Activated CD8-positive, alpha-beta memory T cell treated with anti-CD3 and anti-CD28 coated beads, Interleukin-2, amount 50 U/mL, for 48 hours (primary cell): ENCODE measurements at places on chromosomes 11 and 22.

DNA sequence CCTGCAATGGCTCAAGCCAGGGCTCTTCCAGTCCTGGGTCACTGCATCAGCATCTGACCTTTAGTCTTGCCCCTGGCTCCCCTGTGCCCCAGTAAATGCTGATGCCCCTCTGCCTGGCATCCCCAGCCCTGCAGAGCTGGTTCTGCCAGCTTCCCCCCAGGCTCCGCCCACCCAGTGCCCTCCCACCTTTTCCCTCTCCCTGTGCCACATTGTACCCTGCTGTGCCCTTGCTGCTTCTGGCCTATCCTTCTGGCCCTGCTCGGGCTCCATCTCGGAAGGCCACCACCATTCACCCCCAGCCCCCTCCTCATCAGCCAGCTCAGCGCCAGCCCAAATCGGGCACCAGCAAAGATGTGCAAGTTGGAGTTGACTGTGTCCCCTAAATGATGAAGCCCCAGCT is 7.4 kb downstream of the CAPN5 start:
- no peak for DNase-seq

DNA sequence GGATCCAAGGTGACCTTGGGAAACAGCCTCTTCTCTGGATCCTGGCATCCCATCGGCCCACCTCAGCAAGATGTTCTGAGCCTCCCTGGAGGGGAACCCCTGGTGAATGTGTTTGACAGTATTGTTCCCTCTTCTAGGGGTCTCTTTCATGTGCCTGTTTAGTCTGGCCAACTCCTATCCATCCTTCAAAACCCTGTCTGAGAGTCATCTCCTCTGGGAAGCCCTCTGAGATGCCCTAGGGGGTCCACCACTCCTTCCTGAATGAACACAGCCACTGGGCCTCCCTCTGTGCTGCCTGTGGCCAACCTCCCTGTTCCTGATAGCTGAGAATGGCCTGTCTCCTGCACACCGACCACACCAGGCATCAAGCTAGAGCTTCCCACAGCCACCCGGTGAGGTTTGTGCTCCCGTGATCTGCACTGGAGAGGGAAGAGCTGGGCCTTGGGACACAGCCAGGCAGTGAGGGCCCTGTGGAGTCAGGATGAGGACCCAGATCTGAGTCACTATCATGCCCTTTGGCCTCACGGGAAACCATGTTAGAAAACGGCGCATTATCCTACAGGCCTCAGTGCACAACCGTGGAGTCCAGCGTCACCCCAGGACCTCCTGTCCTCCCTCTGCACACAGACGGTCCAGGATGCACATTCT is 8.8 kb downstream of the WNT7B start:
- no peak for DNase-seq

DNA sequence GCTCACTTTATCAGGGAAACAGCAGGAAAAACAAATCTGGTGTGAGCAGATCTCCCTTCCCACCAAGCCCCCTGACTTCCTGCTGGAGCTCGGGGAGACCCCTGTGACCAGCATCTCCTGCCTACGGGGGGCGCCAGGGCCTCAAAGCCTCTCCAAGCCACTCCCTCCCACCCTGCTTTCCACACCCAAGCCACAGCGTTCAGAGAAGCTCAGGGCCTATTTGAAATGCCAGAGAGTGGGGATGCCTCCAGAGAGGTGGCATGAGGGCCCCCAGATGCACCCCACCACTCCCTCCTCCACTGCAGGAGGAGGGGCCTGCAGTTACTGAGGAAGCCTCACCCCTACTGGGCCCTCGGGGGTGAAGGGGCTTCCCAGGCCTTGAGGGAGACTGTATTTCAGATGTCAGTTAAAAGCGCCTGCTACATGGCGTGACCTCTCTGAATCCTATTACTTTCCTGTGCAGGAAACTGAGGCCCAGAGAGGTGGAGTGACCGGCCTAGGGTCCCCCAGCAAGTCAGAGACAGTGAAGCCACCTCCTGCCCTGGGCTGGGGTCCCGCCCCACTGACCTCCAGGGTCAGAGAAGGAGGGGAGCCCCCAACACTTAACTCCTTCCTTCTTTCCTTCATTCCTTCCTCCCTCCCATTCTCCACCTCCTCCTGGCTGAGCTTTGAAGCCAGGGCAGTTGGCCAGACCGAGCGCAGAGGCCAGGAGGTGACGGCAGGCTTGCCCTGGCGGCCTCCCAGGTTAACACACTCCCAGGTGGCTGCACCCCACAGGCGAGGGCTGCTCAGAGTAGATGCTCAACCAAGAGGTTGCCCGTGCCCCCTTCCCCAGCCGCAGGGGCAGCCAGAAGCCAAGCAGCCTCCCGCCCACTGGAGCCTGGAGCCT is 6.0 kb upstream of the CDKN1C start:
- no peak for DNase-seq

DNA sequence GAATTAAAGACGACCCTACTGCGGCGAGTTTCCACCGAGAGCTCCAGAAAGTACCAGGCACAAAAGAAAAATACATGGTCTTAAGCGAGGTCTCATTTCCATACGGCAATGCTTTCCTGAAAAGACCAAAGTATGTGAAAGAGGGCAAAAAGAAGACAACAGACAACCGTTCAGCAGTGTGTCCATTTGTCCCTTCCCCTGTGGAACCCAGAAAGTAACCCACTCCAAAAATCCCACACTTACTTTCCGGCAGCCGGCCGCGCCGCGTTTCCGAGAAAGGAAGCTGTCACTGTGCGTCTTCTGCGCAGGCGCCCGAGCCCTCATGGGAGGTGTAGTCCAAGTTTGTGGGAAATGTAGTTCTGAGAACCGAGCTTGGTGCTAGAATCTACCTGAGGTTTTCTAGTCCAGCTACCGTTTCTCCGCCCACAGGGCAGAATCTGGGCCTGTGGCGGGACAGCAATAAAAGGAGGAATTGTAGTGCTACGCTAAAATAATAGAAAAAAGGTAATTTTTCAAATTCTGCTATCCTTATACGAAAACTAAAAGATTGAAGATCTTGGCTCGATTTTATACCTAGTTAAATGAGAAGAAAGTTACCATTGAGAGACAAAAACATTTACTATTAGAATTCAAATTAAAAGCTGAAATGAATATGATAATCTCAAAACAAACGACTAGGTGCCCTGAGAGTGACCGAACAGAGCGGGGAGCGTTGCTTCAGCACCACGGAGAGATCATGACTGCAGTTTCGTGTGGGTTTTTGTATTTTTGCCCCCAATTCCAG is at the start of gene PUS3:
PUS3 (minus strand) TSS at position 280 of the 784 bp plus-strand sequence. CDS start 6,922 bp downstream, outside the sequence.
- DNase-seq, result peak; percentile 92

DNA sequence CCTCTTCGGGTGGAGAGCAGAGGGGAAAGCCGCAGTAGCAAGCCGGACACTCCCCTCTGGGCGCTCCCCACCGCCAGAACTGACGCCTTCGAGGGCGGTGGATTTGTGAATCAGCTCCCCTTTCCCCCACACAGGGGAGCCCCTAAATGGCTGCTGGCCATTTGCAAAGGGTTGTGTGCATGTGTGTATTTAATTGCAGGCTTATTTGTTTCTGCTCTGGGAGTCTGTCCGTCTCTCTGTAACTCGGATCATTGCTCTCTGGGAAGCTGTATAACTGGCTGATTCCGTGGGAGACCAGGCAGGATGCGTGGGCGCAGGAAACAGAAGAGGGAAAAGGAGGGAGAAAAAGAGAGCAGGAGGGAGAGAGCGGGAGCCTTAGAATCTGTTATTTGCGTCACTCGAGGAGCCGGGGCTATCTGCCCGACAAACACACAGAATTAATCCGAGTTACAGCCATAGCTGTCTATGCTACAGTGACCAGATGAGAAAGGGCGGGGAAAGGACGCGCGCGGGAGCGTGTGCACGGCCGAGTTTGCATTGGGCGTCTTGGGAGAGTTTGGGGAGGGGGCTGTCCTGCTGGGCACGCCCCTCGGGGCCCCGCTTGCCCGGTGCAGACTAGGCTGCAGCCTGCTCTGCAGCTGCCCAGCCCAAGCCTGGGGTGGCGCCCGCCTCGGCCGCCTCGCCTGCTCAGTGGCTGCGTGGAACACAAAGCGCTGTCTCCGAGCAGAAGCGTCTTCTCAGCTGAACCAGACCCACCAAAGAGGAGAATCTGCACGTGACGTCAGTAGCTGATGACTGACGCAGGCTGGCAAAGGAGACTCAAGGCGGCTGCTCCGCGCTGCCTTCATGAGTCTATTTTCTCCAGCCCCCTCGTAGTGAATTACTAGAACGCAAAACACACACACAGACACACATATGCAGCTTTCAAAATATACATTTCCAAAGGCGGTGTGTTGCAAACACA is 105.3 kb upstream of the HSD17B12 start:
- DNase-seq, result no peak

- DNase-seq, result peak; percentile 47
Measured at GRCh38 chr11:73270016-73270854, 1.9 kb upstream of the P2RY6 start.

DNA sequence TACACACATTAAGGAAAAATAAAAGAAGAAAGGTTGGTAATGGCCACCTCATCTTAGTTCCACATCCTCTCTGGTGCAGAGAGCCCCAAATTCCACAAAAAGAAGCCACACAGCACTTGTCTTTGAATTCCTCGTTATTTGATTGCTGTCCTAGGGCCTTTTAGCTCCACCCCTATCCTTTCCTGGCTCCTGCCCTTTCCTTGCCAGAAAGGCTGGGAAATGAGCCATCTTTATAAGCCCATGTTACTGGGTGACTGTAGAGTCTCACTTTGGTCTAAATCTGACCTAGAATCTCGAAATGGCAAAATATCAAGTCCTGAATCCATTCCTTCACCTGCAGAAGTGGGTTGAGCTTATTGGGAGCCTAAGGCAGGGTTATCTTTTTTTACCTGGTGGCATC is 4.3 kb upstream of the TMEM132A start:
- DNase-seq, result no peak

GRCh38 chr22:23233752-23234408 is 53.6 kb downstream of the BCR start:
- peak; percentile 90 for DNase-seq

DNA sequence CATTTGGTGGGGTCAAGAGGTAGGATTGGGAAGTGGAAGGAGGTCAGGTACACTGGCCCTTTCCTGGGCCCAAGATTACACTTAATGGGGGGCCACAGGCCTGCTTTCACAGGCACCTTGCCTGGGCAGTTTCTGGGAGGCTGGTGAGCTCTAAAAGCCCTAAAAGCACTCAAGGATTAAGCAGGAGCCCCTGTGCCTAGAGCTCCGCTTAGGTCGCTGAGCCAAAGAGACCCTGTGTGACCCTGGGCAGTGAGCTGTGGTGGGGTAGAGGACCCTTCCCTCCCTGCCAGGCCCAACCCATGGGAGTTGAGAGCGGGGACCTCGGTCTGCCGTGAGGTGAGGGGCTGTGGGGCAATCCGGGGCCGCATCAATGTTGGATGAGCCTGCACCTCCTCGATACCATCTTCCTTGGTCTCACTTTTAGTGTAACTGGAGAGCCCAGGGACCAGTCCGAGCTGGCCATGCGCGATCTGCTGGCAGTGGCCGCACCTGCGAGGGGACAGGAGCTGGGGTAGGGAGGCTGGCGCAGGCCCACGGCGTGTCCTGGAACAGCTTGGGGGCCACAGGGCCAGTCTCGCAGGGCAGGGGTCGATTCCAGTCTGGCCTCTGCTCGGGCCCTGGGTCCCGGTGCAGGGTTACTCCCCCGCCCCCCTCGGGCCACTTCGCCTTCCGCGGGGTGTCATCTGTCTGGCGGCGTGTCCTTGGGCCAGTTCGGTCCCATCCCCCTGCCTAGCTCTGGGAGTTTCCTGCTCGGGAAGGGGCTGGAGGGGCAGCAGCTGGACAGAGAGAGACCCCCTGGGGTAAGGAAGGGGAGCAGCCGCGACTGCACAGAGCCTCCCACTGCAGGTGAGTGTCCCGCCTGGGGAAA is 44.3 kb downstream of the EIF3F start:
- peak; percentile 28 for DNase-seq

DNA sequence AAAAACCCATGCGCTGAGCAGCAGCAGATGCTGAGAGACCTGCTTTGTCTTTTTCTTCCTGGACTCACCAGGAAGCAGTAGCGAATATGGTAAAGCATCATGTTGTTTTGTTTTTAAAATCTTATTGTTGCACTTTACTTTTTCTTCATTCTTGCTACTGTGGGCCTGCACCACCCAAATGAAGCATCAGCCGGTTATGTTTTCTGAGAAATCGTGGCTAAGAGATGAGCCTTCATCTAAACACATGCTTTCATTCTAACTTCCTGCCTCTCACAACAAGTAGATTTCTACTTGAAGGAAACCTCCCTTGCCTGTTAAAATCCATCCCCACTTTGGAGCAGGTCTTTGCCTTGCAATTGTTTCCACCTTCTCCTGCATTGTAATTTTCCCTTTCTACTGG is 1025.9 kb downstream of the NTM start:
- no peak for DNase-seq

GRCh38 chr11:81071606-81072005 is 1630.8 kb upstream of the TENM4 start:
- no peak for DNase-seq

- peak; percentile 48 for DNase-seq
Measured at GRCh38 chr11:123439616-123440015, 9.5 kb downstream of the GRAMD1B start.

DNA sequence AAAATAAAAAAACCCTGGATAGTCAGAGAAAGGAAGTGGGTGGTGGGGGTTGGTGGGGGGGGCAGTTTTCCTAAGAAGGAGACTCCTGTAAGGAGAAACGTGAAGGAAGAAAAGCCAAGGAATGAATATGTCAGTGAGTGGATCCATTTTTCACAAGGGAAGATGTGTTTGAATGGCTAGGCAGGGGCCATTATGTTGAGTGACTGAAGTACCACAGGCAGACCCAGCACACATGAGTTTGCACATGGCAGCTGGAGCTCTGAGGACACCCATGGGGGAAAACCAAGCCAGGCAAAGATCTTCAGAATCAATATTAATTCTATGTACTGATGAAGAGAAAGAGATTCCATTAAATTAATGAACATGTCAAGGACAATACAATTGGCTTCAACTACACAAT is 67.6 kb downstream of the CD44 start:
- no peak for DNase-seq

GRCh38 chr11:34680918-34681586 is 60.2 kb downstream of the EHF start:
- DNase-seq, result no peak

DNA sequence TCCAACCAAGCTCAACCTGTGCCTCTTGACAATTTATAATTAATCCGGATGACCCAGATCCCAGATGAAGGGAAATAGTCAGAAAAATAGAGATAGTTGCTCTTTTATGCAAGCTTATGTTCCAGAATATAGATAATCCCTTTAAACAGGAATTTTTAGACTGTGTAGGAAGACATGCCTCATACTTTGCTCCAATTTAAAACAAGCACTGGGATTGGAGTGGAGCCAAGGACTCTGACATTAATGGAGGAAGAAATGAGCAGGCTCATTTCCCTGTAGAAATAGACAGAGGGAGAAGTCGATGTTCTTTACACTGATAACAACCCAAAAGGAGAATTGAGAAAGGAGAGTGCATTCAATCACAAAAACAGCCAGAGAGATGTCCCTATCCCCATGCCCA is 70.1 kb upstream of the LRRC55 start:
- no peak for DNase-seq

DNA sequence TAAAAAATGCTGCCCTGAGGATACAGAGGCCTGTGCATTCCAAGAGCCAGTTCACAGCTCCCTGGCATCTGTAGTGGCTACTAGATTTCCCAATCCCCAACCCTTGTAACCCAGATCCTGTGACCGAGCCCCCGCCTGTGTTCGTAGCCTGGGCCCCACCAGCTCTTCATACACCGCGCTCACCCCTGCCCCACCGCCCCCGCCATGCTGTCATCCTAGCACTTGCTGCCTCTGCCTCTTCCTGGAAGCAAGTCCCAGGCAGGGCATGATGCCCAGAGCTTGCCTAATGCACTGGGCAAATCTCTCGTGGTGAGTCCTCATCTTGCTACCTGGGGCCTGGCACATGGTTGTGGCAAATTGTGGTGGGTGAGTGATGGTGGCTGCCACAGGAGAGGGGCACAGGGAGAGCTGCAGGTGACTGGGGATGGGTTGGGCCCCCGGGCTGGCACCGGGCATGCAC is 7.1 kb downstream of the MGAT3 start:
- DNase-seq, result no peak

GRCh38 chr11:104918113-104918824 is 20.0 kb upstream of the CASP12 start:
- no peak for DNase-seq
